ENCODE measurements at places on chromosomes 12 and 14.

DNA sequence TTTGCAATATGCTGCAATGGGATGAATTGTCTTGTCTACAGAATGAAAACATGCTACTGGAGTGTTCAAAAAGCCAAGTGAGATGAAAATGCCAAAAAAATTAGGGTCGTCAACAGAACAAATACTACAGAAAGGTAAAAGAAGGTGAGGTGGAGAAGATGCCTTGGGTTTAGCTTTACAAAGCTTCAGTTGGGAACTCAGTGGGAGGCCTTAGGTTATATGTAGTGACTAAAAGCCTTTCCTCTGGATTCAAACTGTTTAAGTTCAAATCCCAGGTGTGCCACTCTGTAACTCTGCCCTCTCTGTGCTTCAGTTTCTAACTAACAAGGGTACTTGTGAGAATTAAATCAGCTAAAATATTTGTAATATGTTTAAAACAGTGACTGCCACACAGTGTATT lies 84.9 kb upstream of the PDE3A start:
- no peak for DNase-seq

DNA sequence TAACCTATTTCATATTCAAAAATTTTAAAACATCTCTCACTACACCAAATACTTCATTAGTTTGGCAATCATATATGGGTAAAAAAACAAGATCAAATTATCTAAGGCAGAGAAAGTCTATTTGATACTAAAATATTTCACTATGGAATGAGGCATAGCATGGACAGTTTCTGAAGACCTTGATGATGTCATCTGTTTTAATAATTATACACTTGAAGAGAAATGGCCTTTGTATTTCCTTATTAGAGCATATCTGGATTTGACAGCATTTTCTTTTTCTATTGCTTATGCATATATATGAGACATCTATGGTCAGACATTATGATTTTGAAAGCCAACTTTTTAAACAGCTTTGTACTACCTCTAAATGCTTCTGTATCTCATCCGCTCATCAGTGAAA lies 88.6 kb downstream of the DDHD1 start:
- no peak for DNase-seq

GRCh38 chr14:96119947-96120346 lies 80.8 kb downstream of the C14orf132 start:
- no peak for DNase-seq

- no peak for DNase-seq
Measured at GRCh38 chr12:68336889-68337303, 4.7 kb upstream of the MDM1 start.

- DNase-seq: no peak
Measured at GRCh38 chr14:67814821-67815220, 1.6 kb downstream of the ZFYVE26 start.

DNA sequence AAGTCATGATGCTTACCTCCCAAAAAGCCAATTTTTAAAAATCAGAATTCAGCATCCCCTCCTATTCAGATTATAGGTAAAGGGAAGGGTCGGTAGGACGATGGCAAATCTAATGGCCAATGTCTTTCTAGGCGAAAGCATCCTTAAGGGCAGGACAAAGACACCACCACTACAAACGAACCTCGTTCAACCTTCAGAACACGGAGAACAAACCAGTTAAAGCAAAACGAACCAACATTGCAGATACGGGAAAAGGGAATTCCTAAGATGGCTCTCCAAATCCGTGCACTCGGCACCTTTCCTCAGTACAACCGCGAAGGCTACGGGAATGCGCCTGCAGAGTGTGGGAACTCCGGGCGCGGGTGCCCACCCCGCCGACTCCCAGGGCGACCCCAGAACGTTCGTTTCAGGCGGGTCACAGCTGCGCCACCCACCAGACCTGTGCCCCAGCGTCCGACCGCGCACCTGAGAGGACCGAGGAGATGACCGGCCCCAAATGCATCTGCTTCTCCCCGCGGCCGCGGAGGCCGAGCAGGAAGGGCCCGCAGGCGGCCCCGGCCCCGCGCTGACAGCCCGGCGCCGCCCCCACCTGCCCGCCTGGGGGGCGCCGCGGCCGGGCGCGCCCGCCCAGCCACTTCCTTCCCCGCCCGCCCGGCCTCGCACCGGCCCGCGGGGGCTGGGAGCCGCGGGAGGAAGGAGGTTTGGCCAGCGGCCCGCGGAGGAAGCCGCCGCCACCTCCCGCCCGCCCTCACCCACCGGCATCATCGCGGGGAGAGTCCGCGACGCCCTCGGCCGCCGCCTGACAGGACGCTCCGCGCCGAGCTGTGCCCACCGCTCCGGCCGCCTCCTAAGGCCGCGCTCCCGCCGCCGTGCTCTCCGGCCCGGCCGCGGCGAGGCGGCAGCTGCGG lies 578 bp downstream of the PPP1R13B start:
- DNase-seq: no peak

- no peak for DNase-seq
Measured at GRCh38 chr14:58771016-58771415, 133.3 kb downstream of the DACT1 start.

- DNase-seq: no peak
Measured at GRCh38 chr14:29536886-29537511, 390.6 kb downstream of the PRKD1 start.

DNA sequence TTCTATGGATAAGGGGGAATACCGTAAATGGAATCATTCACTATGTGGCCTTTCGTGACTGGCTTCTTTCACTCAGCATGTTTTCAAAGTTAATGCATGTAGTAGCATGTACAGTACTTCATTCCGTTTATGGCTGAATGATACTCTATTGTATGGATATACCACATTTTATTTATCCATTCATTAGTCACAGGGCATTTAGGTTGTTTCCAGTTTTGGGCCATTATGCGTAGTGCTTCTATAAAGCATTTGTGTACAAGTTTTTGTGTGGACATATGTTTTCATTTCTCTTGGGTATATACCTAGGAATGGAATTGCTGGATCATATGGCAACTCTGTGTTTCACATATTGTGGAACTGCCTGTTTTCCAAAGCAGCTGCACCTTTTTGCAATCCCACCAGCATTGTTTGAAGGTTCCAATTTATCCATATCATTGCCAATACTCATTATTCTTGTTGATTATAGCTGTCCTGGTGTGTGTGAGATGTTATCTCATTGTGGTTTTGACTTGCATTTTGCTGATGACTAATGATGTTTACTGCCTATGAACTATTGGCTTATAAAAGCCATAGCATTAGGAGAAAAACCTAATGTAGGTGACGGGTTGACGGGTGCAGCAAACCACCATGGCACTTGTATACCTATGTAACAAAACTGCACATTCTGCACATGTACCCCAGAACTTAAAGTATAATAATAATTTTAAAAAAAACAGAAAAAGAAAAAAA lies 45.5 kb downstream of the ATF7IP start:
- no peak for DNase-seq

GRCh38 chr12:120744922-120745493 lies 19.4 kb downstream of the ACADS start:
- DNase-seq: no peak

Measured in iPS DF 6.9 (cell line).